ENCODE measurements at places on chromosomes 5 and 9.

- DNase-seq, result no peak
Observed at GRCh38 chr9:79883073-79883645, 311.4 kb downstream of the TLE4 start.

GRCh38 chr5:82419559-82420332 lies 141.6 kb upstream of the RPS23 start:
- DNase-seq, result no peak

DNA sequence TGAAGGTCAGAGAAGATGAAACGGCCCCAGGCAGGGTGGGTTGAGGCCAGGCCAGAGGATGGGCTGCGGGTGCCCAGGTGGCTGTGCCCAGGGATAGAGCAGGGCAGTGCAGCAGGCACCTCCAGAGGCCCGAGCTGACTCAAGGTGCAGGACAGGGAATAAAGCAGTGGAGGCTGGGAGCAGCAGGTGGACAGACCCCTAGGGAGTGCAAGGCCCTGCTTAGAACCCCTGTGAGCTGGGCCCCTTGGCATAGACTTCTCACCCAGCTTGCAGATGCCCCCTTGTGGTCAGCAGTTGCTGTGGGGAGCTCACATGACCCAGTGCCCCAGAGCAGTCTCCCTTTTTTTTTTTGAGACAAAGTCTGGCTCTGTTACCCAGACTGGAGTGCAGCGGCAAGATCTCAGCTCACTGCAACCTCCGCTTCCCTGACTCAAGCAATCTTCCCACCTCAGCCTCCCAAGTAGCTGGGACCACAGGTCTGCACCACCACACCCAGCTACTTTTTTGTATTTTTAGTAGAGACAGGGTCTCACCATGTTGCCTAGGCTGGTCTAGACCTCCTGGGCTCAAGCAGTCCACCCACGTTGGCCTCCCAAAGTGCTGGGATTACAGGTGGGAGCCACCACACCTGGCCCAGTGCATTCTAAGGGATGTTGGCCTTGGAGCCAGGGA lies 118.8 kb downstream of the WNK2 start:
- DNase-seq, result no peak

- DNase-seq, result no peak
Observed at GRCh38 chr9:134940236-134941208, 22.8 kb upstream of the FCN1 start.

DNA sequence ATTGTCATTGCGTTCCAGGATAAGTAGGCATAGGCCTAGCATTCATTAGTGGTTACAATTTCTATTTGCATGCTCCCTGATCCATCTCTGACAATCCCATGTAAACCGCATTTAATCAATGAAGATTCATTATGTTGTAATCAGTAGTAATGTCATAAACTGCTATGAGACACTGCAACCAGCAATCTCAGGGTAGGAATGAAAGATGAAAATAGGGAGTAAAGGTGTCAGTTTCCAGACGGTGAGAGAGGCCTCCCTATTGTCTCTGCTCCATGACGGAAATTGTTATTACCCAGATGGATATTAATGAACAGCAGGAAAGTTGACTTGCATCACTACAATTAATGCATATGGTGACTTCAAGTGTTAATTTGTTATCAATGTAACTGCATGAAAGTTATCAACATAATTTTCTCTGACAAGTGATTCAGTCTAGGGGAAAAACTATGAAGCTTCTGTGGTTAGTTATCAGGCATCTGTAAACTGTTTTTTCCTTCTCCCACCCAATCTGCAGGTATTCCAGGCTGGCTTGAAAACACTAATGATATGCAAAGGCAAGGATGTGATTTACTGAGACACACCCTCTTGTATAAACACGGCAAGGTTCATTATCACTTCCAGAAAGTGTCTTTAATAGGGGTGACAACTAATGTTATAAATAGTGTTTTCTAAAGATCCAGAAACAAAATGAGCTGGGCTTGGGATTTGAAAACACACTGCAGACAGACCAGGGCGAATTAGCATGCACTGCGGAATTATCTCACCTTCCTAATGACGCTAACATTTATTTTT lies 73.5 kb downstream of the ZNF622 start:
- no peak for DNase-seq

- DNase-seq, result no peak
Observed at GRCh38 chr5:111278858-111279504, 54.8 kb downstream of the CAMK4 start.

DNA sequence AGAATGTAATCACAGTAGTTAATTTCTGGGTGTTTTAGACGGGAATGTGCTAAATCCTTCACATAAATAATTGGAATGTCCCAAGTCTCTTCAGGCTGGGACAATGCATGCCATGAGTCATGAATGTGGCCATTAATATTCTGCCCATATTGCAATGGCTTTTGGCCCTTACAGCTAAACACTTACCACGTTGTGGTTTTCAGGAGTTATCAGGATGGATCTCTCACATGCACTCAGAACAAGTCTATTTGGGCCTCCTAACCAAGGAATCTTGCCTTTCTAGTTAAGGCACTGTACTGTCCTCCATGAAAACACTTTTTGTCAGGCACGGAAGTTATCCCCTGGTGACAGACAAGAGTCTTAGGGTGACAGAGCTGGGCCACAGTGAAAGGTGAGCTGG lies 32.7 kb downstream of the PKD2L2 start:
- no peak for DNase-seq

GRCh38 chr9:127541865-127542264 lies 70.2 kb upstream of the STXBP1 start:
- no peak for DNase-seq

GRCh38 chr9:5838884-5839571 lies 6.1 kb upstream of the ERMP1 start:
- DNase-seq, result no peak

DNA sequence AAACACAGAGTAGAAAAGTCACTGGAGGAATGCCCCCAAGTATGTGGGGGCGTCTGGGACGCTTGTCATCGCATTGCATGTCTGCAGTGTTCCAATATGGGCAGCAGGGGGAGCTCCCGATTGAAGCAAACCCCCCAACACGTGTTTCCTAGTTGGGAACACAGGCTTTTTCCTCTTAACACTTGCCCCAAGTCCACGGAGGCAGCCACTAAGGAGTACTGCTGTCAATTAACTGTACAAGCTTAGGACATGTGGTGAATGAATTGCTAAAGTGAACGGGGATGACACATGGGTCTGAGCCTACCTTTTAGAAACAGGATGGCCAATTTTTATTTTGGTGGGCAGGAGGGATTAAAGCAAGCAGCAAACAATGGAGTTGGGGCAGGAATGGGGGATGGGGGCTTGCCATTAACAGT lies 2.2 kb downstream of the GABRB2 start:
- peak; percentile 76 for DNase-seq

DNA sequence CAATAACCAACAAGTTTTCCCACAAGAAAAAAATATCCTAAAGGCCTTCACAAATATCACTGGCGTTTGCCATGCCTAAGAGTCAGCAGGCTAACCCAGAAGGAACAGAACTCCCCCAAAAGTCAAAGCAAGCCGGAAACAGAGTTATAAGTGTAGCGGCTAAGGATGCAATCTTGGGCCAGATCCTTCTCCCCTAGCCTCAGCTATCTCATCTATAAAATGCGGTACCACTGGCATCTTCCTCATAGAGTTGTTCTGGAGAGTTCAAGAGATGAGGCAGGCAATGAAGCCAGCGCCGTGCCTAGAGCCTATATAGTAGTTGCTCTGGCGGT lies 632 bp downstream of the DPM2 start:
- DNase-seq, result no peak

DNA sequence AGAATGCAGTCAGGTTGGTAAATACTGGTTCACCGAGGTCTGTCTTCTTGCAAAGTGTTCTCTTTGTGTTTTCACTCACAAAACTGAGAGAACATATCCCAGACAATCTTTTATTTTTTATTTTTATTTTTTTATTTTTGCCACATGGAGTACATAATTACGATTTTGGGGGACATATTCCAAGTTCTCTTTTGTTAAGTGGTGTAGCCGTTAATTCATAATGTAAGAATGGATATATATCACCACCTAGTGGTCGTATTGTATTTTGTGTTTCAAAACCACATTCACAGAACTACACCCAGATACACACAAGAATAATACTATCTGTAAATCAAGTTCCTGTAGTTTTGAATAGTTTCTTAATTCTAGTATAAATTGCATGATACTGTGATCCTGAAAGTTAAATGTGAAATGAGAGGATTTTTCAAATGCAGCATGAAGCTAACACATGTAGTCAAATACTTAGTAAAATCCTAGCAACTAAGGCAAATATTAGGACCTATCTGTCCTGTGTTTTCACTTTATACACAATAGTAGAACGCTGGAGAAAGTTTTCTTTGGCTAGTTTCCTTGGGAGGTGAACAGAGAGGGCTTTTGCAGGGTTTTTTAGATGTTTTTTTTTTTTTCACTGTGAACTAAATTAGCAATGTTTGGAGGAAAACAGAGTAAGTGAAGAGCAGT lies 92.7 kb downstream of the VCAN start:
- no peak for DNase-seq

GRCh38 chr9:4555236-4555635 lies 65.0 kb downstream of the SLC1A1 start:
- DNase-seq, result no peak

- DNase-seq, result no peak
Observed at GRCh38 chr5:175617447-175617846, 40.4 kb upstream of the HRH2 start.

- DNase-seq, result no peak
Observed at GRCh38 chr5:179054036-179054785, 6.0 kb upstream of the ZNF354C start.

DNA sequence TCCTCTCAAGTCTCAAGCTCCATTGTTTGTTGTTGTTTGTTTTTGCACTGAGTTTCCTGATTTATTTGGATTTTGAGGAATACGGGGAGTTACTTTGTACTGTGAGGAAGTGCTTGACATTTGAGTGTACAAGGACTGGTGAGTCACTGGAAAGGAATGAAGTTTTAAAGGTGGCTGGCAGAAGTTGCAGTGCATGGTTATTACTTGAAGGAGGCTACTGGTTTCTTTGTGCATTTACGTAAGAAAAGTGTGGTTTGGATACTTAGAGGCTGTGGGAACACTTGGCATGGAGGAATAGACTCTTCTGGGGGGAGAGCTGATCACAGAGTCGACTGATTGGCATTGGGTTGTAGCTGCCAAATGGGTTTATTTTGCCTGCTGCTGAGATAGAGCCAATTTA lies 919.0 kb downstream of the TAF11L14 start:
- no peak for DNase-seq

- no peak for DNase-seq
Observed at GRCh38 chr9:34557426-34558321, 31.9 kb downstream of the CNTFR start.

DNA sequence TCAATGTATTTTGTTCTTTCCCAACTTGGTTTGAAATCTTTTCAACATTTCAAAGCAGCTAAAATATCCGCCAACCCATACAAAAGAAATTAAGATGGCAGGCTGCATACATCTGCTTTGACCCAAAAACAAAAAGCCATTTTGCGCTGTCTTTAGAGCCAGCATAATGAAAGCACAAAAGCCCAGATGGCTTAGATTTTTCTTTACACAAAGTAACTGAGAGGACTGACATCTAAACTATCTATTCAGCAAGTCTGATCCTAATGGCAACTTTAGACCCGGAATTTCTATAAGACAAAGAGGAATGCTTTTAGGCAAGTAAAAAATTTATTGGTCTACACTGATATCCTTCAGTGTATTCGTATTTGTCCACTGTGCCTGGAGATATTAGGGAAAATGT lies 86.3 kb downstream of the MYO10 start:
- no peak for DNase-seq

GRCh38 chr5:1727571-1727970 lies 72.1 kb downstream of the MRPL36 start:
- no peak for DNase-seq

GRCh38 chr9:131001990-131002389 lies 7.0 kb upstream of the LAMC3 start:
- DNase-seq, result no peak

- peak; percentile 6 for DNase-seq
Observed at GRCh38 chr5:56037531-56038010, 42.8 kb upstream of the IL6ST start.

GRCh38 chr5:41808294-41808693 lies 61.9 kb downstream of the OXCT1 start:
- DNase-seq, result no peak

DNA sequence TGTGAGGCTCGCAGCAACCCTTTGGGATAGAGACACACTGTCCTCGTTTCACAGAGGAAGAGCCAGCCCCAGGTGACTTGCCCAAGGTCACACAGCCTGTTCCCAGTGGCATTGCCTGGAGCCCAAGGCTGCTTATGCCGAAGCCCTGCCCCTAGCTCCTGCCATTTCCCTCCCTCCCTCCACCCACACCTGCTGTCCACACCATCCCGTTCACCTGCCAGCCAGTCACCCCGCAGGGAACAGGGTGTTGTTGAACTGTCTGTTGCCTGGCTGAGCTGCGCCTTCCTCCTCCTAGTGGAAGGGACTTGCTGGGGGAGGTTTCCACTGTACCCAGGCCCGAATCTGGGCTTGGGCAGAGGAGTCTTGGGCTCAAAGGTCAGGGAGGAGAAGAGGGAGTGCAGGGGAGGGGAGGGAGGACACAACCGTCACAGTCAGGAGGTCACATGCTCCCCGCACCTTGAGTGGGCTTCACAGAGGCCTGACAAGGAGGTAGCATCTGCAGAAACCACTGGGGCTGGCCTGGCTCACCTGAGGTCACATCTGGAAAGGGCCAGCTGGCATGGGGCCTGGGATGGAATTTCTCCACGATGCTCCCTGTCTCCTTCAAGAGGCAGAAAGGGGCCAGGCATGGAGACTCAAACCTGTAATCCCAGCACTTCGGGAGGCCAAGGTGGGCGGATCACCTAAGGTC lies 6.3 kb downstream of the TTC16 start:
- no peak for DNase-seq

GRCh38 chr9:78393340-78393739 lies 96.4 kb downstream of the PSAT1 start:
- DNase-seq, result no peak

GRCh38 chr9:35537913-35538312 lies 48.0 kb downstream of the RUSC2 start:
- no peak for DNase-seq

DNA sequence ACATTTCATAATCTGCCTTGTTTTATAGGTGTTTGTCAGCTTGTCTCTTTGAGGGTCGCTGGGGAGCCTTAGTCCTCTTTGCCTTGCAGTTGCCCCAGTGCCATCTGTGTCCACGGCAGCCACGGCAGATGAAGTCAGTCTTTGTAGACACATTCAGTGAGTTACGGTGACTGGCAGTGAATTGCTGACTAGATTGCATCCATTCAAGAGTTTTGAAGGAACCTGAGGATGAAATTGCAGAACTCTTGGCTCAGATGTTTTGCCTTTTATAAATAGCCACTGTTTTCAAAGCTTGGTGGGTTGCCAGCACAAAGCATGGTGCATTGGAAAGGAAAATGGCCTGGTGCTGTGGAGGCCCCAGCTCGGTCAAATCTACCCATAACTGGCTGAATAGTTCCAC lies 125.6 kb downstream of the TRIO start:
- no peak for DNase-seq

GRCh38 chr5:67577424-67577823 lies 380.8 kb upstream of the CD180 start:
- DNase-seq, result no peak

Measured in head of caudate nucleus (tissue), 42 donors.